ENCODE measurements at places on chromosomes 5 and 9.

- DNase-seq, result no peak
Measured at GRCh38 chr5:52356311-52356918, 431.3 kb upstream of the ITGA1 start.

DNA sequence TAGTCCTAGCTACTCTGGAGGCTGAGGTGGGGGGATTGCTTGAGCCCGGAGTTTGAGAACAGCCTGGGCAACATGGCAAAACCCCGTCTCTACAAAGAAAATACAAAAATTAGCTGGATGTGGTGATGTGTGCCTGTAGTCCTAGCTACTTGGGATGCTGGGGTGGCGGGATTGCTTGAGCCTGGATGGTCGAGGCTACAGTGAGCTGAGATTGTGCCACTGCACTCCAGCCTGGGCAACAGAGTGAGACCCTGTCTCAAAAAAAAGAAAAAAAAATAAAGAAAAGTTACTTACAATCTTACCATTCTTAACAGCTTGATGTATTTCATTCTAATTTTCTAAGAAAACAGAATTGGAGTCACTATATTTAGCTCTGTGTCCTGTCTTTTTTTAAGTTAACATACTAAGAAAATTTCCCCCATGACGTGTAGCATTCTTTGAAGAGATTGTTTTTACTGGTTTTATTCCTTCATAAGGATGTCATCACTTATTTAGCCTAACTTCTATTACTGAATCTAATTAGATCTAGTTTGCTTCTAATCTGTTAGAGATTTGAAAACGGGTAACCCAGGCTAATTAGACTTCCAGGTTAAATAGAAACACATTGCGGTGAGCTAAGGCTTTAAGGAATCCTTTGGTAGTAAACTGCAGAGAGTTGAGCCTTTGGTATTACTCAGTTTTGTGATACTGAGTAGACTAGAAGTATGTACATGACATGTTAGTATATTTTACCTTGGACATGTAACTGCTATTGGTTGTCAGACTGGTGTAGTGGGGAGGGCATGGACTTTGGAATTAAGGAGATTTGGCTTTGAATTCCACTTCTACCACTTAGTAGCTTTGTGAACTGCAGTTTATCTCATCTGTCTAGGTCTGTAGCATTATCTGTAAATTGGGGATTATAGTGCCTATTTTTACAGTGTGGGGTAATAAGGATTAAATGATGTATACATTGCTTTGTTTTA is 24.0 kb downstream of the HSPA4 start:
- no peak for DNase-seq

DNA sequence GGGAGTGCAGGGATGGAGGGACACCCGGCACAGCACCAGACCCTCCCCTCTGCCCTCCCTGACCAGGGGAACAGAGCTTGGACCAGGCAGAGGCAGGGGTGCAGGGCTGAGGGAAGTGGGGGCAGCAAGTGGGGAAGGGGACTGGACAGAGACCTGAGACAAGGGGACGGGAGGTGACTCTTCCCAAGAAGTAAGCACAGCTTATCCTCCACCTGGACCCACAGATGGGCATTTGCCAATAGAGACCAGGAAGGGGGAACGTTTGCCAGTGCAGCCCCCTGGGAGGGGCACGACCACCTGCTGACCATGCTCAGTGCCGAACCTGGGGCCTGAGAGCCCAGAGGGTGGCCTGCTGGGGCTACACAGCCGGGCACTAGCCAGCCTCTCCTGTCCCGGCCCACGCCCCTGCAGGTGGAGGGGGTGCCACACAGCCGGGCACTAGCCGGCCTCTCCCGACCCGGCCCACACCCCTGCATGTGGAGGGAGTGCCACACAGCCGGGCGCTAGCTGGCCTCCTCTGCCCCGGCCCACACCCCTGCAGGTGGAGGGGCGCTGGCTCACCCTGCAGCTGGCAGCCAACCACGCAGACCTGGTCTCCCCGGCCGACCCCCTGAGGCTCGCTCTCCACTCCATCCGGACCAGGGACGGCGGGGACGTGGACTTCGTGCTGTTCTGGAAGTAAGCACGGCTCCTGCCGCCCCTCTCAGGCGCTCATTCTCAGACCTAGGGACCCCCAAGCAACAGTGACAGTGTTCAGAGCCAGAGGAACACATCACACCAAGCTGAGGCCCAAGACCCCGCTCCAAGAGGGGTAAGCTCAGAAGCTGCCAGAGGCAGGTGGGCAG is 24.3 kb downstream of the GLT6D1 start:
- DNase-seq, result no peak

GRCh38 chr5:162496100-162496808 is 428.7 kb downstream of the GABRG2 start:
- DNase-seq, result no peak

DNA sequence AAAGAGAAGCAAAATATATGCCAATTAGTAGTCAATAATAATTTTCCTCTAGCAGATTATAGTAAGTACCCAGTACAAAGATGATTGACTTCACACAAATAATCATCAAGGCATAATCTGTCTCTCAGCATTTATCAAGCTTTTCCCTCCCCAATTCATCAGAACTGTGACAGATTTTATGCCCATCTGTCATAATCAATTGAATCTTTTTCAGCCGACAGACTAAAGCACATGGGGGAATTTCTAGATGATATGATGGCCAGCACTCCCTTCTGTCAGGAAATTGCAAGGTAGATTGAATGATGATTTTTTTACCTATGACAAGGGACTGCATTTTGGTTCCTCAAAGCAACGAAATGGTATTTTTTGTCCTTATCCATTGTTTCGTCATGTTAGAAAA is 227.1 kb upstream of the CYLC2 start:
- no peak for DNase-seq

DNA sequence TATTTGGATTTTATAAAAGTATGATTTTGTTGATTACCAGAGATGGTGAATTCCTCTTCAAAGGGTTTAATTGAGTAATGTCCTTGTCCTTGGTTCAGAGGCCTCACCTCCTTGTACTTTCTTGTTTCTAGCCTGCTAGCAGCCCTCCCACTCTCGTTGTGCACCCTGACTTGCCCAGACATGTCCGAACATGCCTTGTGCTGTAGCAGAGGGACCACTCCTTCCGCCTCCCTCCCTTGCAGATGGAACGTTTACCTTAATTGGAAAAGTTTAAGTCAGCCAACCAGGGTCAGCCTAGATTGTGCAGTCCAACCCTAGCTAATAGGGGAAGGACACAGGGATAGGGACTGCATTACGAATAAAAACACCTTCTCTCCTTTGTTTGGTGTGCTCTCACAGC is 406.9 kb upstream of the NMUR2 start:
- DNase-seq, result no peak

DNA sequence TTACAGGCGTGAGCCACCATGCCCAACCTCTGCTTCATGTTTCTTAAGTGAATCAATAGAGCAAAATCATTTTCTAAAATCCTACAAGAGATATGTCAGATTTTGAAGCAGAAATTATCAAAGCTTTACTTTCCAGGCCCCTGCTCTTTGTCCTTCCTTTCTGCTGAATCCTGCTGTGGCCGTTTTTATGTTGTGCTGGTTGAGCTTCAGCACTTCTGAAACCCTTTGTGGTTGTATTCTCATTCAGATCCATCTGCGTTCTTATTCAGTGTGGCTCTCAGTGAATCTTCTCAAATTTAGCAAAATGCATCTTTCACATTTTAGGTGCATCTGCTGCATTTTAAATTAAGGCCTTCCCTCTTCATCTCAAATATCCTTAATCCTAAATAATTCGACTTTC is 26.0 kb downstream of the JMY start:
- no peak for DNase-seq

- DNase-seq, result no peak
Measured at GRCh38 chr5:33188089-33188488, 252.7 kb upstream of the TARS1 start.

DNA sequence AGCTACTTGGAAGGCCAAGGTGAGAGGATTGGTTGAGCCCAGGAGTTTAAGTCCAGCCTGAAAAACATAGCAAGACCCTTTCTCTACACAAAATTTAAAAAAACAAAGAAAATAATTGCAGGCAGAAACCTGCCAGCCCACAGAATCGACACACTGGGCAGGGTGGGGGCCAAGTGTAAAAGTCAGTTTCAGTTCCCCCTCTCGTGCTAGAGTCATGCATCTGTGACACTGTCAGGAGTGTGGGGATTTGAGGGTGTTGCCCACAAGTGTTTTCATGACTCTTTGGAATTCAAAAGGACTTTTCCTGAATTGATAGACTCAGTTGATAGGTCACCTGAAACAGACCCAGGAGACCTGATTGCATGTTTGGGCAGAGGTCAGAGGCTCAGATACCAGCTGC is 47.6 kb downstream of the PRRC2B start:
- no peak for DNase-seq

DNA sequence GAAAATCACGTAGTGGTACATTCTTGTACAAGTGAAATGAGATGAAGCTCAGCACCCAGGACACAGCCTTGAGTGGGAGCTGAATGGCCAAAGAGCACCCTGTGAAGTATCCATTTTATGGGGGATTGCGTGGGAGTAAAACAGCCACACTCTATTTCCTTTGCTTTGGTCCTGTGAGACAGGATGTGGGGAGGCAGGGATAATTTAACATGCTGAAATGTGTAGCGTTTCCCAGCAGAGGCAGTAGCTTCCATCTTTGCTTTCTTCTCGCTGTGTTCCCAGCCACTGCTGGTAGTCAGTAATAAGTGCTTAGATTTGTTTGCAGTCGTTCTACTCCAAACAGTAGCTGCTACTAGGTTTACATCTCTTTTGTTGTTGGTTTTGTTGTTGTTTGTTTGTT is 4.4 kb downstream of the IL31RA start:
- no peak for DNase-seq

- DNase-seq, result no peak
Measured at GRCh38 chr9:86795047-86795442, 152.3 kb downstream of the GAS1 start.

DNA sequence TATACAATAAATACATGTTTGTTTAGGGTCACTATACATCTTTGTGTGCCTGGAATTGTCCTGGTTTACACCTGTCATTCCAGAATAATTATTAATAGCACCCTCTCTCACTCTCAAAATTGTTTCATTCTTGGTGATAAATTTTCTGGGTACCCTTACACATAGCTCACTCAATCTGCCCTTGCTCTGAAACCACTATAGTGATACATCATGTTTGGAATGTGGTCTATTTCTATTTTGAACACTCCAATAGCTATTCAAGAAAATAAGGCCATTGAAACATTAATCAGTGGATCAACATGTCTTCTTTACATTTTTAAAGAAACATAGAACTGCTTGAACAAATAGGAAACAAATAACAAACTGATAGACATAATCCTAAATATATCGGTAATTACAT is 158.7 kb downstream of the ARRDC3 start:
- DNase-seq, result no peak

GRCh38 chr9:134522502-134522848 is 119.1 kb upstream of the COL5A1 start:
- DNase-seq, result no peak

DNA sequence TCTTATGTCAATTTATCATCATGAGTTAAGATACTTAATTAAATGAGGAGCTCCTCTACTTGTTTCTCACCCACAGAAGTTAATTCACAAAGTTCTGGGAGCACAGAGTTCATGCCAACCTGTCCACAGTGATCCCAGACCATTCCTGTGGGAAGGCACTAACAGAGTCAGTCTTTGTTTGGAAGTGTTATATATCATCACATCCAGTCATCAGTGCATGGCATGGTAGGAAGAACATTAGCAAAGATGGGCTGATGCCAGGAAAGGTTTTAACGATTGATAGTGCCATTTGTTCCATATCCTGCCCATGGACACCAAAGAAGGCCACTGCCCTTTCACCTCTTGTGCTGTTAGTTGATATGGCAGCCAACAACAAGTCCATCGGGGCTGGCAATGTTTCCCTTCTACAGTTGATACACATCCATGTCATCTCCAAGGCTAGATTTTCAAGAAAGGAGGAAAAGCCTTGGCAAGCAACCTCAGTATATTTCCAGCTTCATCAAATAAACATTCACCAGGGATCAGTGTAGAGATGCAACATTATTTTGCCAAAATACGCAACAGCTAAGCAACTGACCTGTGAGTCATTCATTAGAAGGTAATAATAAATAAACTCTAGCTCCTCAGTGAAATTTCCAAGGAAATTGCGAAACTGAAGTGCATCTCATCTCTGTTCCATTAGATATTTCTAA is 169.6 kb downstream of the RORB start:
- DNase-seq, result no peak
